HS-5 (cell line): ENCODE measurements at places on chromosomes 13 and 19.
A peak's percentile ranks its signal among the peaks of the same experiment; 100 is the strongest.

DNA sequence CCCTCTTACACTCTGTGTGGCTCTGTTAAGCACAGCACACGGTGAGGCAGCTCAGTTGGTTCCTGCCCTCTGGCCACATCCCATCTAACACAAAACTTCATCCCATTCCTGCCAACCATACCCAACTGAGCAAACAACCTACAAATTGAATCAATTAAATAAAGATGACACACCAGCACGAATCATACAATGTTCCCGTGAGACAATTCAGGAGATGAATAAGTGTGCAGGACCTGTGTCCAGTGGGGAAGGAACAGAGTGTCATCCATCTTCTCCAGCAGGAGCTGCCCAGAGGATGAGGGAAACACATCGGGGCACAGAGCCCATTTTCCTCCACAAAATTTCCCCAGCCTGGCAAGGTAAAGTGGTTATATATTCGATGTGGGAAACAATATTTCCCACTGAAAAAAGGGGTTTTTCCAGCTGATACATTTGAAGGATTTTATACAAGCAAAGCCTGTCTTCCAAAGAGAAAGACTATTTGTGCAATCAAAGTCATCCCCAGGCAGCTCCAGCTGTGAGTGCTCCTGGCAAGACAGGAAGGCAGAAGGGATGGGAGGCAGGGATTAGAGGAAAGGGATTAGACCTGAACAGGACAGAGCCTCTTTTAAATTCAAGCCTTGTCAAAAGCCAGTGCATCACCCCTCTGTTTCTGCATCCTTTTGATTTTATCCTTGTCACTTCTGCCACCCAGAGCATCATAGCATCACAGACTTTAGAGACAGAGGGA lies 240.2 kb downstream of the LHFPL6 start:
- no peak for DNase-seq

DNA sequence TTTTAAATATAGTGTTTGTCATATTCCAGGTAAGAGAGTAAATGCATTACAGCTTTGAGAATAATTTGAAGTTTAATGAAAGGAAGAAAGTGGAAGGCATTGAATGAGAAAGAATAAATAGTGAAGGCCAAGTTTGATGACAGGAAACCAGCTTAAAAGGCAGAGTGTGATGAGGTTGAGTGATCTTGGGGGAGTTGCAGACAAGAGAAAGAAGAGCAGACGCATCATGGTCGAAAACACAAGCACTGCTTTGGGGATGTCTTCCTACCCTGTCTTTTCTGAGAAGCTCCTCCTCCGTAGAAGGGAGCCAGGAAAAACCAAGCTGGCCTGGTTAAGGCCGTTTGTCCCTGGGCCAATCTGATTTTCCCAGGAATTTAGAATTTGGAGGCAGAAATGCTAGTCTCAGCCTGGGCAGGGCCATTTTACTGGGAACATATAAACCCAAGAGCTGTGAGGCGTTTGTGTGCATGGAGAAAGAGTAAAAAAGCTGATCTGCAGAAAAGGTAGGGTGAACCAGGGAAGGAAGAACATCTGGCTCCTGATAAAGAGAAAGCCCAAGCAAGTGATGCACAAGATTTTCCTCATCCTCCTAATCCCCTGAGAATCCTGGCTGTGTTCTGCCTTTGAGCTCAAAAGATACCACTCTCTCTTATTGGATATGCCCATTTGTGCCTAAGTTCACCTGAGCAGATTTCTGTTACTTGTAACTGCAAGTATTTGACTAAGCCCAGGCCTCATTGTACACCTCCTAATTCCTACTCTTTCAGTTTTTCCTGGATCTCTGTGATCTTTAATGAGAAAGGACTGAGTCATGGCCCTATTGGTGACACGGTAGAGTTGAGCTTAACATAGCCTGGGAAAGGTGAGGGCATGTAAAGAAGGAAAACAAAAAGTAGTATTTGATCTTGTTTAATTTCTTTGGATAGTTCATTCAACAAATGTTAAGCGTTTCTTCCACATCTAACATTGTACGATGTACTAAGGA lies 80.0 kb downstream of the WDFY2 start:
- no peak for DNase-seq

GRCh38 chr19:53892981-53893325 lies 11.0 kb downstream of the PRKCG start:
- no peak for DNase-seq

DNA sequence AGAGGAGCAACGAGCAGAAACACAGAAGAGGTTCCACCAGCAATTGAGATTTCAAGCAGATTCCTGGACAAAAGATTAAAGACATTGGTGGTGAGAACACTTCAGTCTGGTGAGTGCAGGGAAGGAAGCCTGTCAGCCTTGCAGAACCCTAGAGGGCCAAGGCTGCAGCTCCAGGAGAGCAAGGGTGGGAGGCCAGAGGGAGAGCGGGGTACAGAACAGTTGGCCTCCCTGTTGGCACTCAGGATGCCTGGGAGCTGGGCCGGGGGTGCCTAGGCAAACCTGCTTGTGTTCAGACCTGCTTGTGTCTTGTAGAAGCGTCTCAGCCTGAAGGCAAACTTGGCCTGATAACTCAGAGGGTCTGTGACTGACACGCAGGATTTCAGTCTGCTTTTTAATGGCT lies 5.1 kb upstream of the LIN7B start:
- DNase-seq: no peak

DNA sequence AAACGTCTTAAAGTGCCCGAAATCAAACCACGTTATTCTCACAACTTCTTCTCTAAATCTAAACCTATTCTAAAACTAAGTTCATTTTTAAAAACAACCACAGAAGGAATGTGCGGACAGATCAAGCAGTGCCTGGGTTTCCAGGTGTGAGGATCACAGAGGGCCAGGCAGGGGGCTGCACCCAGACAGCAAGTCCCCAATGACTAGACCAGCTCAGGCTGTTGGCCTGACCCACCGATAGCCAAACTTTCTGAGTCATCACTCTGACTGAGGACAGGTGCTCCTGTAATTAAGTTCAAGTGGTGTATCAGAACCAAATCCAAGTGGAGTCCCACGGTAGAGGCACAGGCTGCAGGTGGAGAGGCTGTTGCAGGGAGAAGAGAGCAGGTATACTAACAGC lies 37.6 kb upstream of the EPHX3 start:
- DNase-seq: no peak

DNA sequence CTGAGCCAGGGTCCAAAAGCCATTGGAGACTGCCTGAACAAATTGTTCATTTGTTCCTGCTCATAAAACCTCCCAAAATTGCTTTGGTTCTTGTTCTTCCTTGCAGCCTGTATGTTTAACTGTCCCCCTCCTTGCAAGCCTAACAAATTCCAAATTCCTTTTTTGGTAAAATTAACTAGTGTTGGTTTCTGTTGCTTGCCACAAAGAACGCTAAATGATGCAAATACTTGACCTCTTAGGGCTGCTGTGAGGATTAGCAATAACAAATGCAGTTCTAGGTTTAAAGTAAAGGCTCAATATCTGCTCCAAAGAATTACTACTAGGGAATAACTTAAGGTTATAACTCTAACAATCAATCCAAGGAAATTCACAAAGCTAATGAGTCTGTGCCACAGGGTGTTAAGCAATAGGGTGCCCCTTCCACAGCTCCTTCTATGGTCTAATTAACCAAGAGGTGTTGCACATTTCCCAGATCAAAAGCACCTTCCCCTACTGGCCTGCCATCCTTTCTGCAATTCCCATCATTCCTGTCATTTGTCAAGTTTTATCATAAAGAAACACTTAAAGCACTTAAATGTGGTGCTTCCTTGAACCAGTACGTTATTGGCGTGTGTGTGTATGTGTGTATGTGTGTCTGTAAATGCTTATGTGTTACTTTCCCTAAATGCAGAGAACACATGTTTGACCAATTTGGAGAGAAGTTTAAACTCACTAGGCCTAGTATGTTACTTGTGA lies 110.2 kb downstream of the RAP2A start:
- no peak for DNase-seq

DNA sequence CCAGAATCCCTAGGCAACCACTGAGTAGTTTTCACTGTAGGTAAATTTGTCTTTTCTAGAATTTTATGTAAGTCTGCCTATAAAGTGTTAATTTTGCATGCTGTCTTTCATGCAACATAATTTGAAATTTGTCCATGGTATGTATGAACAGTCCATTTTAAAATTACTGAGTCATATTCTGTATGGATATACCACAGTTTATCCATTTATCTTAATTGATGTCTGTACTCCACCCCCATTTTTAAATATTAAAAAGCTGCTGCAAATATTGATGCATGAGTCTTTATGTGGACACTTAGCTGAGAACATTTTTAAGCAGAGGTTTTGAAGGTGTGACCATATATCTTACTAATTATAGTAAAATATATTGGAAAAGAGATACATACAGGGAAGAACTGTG lies 9.0 kb downstream of the ZNF134 start:
- no peak for DNase-seq

- DNase-seq: no peak
These were observed 58.8 kb downstream of the SLC10A2 start for GRCh38 chr13:103007427-103007762.

GRCh38 chr19:15210323-15210781 lies 9.6 kb upstream of the NOTCH3 start:
- DNase-seq: peak; percentile 56

DNA sequence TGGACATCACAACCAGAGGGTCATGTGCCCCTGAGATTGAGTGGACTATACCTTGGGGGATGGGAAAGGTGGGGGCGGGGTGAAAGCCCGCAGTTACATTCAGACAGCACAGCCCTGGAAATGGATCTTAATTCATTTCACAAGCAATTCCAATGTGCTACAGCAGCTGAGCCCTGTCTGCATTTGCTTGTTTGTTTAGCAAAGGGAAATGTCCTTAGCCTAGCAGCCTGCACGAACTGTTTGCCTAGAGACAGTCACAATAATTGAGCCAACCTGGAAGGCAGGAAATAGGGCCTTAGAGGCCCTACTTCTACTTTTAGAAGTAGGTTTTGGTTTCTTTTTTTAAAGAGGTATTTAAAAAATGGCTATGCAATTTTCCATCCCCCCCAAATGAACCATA lies 177.3 kb upstream of the KL start:
- DNase-seq: no peak

DNA sequence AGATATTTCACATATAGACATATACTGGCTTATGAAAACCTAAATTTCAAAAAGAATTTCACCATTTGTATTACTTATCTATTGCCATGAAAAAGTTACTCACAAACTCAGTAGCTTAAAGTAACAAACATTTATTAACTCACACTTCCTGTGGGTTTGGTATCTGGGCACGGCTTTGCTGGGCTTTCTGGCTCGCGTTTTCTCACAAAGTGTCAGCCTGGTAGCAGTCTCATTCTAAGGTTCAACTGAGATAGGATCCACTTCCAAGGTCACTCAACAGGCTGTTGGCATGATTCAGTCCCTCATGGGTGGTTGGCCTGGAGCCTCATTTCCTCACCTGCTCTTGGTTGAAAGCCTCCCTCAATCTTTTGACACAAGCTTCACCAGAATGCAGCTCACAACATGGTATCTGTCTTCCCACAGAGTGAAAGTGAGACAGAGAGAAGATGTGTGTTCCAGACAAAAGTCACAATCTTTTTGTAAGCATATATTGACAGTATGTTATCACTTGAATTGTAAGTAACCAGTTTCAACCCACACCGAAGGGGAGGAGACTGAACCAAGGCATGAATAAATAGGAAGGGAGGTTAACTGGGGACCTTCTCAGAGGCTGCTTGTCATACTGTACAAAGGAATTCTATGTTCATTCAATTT lies 1065.8 kb upstream of the SPRY2 start:
- DNase-seq: no peak

GRCh38 chr13:89827552-89827951 lies 1519.9 kb upstream of the MIR17HG start:
- DNase-seq: no peak

DNA sequence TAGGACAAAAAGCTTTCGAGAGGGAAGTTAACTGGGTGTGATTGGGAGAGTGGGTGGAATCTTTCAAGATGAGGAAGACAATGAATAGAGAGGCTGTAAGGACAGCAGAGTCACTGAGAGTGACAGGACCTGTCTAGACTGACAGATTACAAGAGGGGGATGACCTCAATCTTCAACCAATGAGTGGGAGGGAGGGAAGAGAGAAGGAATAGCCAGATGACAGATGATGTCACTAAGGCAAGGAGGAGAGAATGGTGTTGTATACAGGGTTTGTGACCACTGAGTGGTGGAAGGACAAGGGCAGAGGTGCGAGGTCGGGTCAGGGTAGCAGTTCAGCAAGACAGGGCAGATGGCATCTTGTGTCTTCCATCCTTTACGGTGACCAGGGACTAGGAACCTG lies 5.8 kb upstream of the ILF3 start:
- no peak for DNase-seq

DNA sequence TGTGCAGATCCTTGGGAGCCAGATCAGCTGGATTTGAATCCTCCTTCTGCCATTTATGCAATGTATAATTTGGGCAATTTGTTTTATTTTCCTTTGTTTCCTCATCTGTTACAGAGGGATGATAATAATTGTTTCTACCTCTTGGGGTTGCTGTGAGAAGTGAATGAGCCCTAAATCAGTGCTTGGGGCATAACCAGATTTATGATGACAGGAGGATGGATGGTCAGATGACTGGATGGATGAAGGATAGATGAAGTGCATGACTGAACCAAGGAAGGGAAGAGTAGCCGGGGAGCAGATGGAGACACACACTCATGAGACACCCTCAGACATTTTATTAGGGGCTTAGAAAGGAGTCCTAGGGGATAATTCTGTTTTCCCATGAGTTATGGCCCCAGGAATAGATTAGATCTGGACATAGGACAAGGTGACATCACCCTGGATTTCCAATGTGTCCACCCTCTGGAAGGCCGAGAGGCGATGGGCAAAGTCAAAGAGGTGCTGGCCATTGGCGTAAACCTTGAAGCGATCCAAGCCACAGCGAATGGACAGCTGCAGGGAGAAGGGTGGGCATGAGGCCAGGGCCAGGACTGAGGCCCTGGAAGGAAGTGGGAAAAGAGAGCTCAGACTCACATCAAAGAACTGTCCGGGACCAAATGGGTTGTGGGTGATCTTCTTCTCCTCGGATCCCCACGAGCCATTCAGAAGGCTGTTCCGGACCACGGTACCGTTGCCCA lies 11.2 kb downstream of the LGALS4 start:
- DNase-seq: no peak

- DNase-seq: no peak
These were observed 15.2 kb downstream of the PLEKHF1 start for GRCh38 chr19:29680447-29680846.

DNA sequence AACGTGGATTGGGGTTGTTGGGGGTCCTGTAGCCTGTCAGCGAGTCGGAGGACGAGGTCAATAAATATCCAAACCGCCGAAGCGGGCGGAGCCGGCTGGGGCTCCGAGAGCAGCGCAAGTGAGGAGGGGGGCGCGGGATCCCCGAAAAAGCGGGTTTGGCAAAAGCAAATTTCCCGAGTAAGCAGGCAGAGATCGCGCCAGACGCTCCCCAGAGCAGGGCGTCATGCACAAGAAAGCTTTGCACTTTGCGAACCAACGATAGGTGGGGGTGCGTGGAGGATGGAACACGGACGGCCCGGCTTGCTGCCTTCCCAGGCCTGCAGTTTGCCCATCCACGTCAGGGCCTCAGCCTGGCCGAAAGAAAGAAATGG lies 754 bp upstream of the SIX5 start:
- DNase-seq: no peak

GRCh38 chr19:8054169-8054568 lies 1.6 kb downstream of the CCL25 start:
- DNase-seq: no peak

- no peak for DNase-seq
These were observed 360 bp upstream of the ZNF69 start for GRCh38 chr19:11887234-11887610.

GRCh38 chr19:45082170-45082569 lies 3.1 kb downstream of the GEMIN7 start:
- DNase-seq: no peak
